ENCODE measurements at places on chromosomes 5 and 9.
A peak's percentile ranks its signal among the peaks of the same experiment; 100 is the strongest.

DNA sequence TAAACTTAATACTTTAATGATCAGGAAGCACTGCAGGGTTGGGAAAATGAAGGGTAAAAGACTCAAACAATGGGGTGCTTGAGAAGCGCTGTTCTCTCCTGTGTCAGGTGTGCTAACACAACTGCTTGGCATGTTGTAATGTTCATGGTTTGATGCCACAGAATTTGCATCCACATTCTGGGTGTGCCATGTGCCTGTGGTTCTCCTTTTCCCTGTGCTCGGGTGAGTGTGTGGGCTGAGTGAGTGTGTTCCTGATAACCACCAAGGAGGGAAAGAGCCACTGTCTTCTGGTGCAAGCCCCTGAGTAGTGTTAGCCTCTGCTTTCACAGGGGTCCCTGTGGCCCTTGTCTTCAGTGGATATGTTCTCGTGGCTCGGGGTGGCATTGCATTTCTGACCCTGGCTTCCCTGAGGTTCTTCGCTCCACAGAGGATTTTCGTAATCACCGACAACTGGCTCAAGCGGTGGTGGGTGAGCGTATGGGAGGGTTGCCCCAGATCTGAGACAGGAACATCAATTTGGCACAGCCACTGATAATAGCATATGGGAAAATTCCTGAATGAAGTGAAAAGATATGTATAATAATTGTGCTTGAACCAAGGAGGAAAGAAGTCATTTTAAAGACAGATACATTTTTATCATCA is 102.0 kb downstream of the MVB12B start:
- no peak for DNase-seq

- DNase-seq = no peak
These were observed 20.1 kb upstream of the TCERG1 start for GRCh38 chr5:146426853-146427618.

- DNase-seq = no peak
These were observed 158.1 kb downstream of the C9orf152 start for GRCh38 chr9:110049699-110050450.

GRCh38 chr9:79477955-79478771 is 93.6 kb upstream of the TLE4 start:
- DNase-seq = peak; percentile 26

GRCh38 chr9:36102742-36103495 is 33.6 kb upstream of the GLIPR2 start:
- peak; percentile 56 for DNase-seq

- DNase-seq = no peak
These were observed 47.4 kb upstream of the SNCAIP start for GRCh38 chr5:122264610-122265009.

Measured in neuronal stem cell (in vitro differentiated cells).